HepG2 (cell line): ENCODE measurements at places on chromosomes 4 and X.

DNA sequence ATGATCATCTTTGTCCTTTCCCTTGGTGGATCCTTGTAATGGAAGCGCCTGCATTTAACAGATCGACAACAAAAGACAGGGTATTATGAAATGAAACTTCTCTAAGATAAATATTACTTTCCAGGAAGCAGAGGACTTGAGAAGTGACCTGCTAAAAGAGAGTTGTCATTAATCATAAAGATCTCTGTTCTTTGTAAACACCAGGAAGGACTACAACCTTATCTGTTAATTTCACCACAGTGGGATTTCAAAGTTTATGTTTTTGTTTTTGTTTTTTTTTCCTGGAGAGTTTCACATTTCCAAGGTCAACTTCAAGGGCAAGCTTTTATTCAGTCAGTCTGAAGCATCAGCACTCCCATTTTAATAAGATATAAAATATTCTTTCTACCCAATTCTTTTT lies 170.9 kb downstream of the RCHY1 start:
- no peak for DNase-seq

GRCh38 chr4:42483426-42484379 lies 86.4 kb downstream of the SHISA3 start:
- no peak for DNase-seq

- no peak for DNase-seq
Measured at GRCh38 chr4:27742816-27743215, 882.2 kb downstream of the STIM2 start.

GRCh38 chr4:185534511-185534865 lies 819 bp downstream of the PDLIM3 start:
- no peak for DNase-seq

- DNase-seq = no peak
Measured at GRCh38 chr4:179486570-179487335, 2044.5 kb upstream of the AGA start.

- DNase-seq = no peak
Measured at GRCh38 chr4:144955104-144955503, 142.9 kb downstream of the ANAPC10 start.

DNA sequence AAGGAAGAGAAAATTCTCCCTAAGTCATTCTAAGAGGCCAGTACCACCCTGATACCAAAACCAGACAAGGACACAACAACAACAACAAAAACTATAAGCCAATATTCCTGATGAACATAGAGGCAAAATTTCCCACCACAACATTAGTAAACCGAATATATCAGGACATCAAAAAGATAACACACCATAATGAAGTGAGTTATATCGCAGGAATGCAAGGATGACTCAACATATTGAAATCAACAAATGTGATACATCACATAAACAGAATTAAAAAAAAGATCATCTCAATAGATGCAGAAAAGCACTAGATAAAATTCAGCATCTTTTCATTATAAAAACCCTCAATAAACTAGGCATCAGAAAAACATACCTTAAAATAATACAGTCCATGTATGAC lies 1844.4 kb upstream of the PCDH10 start:
- no peak for DNase-seq

GRCh38 chrX:49844611-49845010 lies 15.5 kb downstream of the PAGE4 start:
- no peak for DNase-seq

DNA sequence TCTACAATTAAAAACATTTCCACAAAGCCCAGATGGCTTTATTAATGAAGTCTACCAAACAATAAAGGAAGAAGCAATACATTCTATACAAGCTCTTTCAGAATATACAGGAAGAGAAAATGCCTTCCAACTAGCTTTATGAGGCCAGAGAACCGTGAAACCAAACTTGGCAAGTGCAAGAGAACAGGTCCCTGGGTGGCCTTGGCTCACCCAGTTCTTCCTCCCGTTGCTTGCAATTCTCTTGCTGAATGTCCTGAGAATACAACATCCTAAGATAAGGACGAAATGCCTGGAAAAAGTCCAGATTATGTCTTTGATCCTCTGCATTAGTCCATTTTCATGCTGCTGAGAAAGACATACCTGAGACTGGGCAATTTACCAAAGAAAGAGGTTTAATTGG lies 204.9 kb downstream of the MAD2L1 start:
- DNase-seq = no peak

- no peak for DNase-seq
Measured at GRCh38 chr4:163815776-163816175, 321.3 kb downstream of the TMA16 start.

- DNase-seq = no peak
Measured at GRCh38 chr4:132918096-132918495, 231.0 kb upstream of the PCDH10 start.

DNA sequence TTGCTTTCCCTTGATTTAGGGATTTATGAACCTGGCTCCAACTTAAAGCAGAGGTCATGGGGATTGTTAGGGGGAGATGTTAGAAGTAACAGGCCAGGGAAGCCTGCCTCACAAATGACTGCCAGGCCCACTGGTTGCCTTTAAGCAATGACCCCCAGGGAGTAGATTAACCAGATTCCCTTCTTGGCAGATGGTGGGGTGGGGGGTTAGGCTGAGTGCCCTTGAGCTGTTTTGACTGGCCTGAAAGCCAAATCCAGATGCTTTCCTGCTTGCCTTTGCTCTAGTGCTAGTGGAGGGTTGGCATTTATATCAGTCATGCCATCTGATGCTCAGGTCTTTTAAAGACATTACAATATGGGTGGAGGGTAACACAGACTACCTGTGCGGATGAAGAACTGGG lies 128.1 kb downstream of the TMEM164 start:
- no peak for DNase-seq

GRCh38 chrX:7219153-7219705 lies 71.3 kb upstream of the PUDP start:
- DNase-seq = peak; percentile 1

- no peak for DNase-seq
Measured at GRCh38 chrX:68186552-68187262, 246.6 kb downstream of the OPHN1 start.

- no peak for DNase-seq
Measured at GRCh38 chrX:13471269-13471668, 98.1 kb upstream of the EGFL6 start.

- DNase-seq = no peak
Measured at GRCh38 chr4:53963781-53964180, 100.6 kb downstream of the CHIC2 start.

DNA sequence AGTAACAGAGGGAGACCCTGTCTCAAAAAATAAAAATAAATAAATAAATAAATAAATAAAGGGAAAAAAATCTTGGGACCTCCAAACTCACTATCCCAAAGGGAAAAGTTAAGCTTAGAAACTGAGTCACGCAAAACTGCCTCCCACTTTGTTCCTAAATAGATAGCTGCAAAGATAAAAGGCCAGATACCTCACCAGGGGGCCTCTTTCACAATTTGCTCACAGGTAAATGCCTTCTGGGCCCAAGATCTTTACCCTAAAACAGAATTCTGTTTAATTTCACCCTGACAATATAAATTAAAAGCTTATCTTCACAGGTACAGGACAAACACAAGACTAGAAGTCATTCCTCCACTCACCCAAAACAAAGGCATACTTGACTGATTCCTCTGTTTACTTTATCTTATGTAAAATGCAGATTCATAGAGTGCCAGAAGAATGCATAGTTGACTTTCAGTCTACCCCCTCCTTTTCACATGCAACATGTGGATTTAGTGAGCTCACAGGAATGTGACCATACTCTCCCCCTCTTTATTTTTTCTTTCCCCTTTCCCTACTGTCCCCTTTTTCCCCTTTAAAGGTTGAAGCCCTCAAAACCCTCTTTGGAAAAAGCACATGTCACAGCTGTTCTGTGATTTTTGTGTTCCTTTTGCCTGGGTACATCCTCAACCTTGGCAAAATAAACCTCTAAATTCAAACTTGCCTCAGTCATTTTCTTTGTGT lies 23.4 kb downstream of the ELF2 start:
- peak; percentile 86 for DNase-seq

GRCh38 chrX:123263747-123264146 lies 79.7 kb downstream of the GRIA3 start:
- no peak for DNase-seq

DNA sequence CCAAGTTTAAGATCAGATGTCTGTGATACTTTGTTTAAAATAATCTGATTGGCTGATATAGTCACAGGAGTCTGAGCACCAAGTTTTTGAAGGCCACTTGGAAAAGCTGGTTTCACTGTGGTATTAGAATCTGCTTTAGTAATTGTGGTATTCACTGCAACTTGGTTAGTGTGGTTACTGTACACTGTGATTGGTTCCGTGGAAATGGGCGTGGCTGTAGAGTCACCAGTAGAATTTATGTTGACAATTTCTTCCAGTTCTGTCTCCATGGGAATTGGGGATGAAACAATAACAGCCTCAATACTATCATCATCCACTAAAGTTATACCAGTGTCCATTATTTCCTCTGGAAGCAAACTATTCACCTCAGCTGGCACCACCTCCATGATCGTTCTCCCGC lies 26.2 kb downstream of the LIN54 start:
- peak; percentile 10 for DNase-seq

GRCh38 chr4:17534705-17535104 lies 19.7 kb downstream of the CLRN2 start:
- DNase-seq = no peak

GRCh38 chr4:176964116-176964691 lies 171.5 kb upstream of the VEGFC start:
- no peak for DNase-seq

- no peak for DNase-seq
Measured at GRCh38 chr4:13496605-13497004, 12.5 kb upstream of the RAB28 start.

DNA sequence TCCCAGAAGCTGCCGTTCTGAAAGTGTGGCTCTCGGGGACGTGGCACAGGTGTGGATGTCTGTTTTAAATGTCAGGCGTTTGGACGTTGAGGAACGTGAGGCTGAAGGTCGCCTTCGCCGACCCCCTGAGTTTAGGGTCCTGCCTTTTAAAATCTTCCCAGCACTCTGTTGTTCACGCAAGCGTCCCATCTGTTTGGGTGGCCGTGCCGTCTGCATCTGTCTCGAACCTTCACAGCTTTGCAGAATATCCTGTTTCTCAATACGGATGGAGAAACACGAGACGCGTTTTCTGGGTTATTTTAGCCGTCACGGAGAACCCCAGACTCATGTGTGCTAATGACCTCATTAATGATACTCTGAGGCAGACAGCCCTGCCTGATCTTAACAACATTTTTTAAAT lies 31.5 kb downstream of the SHOX start:
- DNase-seq = no peak

GRCh38 chr4:5974321-5974720 lies 43.9 kb downstream of the C4orf50 start:
- no peak for DNase-seq
